ENCODE measurements at places on chromosomes 6 and 20.
A peak's percentile ranks its signal among the peaks of the same experiment; 100 is the strongest.

DNA sequence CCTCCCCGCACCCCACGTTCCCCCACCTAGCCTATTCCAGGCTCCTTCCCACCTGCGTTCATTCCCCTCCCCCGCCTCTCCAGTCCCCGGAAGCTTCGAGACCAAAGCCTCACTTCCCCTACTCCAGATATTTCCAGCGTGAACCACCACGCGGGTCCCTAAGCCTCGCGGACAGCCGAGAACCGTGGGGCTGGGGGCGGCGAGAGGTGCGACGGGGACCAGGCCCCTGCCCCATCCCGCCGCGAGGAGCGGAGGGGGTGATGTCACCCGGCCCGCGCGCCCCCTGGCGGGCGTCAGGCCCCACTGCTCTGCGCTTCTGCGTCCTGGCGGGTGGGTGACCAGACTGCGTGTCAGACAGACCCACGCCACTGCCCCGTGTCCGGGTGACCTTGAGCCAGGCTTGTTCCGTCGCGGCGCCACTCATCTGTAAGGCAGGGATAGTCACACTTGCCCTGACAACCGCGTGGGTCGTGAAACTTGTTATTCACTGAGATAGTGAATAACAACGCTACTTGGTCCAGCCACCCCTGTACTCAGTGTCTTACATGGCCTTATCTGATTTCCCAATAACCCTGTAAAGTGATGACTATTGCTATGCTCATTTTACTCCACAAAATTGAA lies 9.0 kb upstream of the HSP90AB1 start:
- peak; percentile 82 for DNase-seq

DNA sequence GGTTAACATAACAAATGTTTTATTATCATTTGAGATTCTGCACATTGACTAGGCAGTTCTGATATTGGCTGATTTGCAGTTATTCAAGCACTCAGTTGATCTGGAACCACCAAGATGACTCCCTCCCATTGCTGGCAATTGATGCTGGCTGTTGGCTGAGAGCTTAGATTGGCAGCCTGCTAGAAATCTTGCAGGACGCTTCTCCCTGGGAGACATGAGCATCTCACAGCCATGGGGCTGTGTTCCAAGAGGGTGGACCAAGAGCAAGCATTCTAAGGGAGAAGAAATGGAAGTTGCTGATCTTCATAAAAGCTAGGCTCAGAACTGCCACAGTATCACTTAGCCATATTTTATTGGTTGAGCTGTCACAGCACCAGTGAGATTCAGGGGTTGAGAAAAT lies 233.4 kb upstream of the ID4 start:
- DNase-seq: no peak

GRCh38 chr6:53048431-53049195 lies 16.6 kb upstream of the FBXO9 start:
- peak; percentile 18 for DNase-seq

GRCh38 chr20:32629813-32630212 lies 43.9 kb downstream of the C20orf203 start:
- DNase-seq: no peak

DNA sequence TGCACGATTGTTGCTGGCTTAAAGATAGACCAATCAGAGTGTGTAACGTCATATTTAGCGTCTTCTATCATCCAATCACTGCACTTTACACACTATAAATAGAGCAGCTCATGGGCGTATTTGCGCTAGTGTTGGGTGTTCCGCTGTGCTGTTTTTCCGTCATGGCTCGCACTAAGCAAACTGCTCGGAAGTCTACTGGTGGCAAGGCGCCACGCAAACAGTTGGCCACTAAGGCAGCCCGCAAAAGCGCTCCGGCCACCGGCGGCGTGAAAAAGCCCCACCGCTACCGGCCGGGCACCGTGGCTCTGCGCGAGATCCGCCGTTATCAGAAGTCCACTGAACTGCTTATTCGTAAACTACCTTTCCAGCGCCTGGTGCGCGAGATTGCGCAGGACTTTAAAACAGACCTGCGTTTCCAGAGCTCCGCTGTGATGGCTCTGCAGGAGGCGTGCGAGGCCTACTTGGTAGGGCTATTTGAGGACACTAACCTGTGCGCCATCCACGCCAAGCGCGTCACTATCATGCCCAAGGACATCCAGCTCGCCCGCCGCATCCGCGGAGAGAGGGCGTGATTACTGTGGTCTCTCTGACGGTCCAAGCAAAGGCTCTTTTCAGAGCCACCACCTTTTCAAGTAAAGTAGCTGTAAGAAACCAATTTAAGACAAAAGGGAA lies 57.9 kb downstream of the TRIM38 start:
- peak; percentile 88 for DNase-seq

- no peak for DNase-seq
Observed at GRCh38 chr6:118709859-118710350, 58.5 kb upstream of the CEP85L start.

- no peak for DNase-seq
Observed at GRCh38 chr6:159807150-159807858, 7.2 kb downstream of the PNLDC1 start.

- DNase-seq: no peak
Observed at GRCh38 chr20:52529826-52530225, 338.2 kb upstream of the ZFP64 start.

GRCh38 chr20:48139262-48140041 lies 354.2 kb upstream of the SULF2 start:
- DNase-seq: no peak

GRCh38 chr20:46939031-46939965 lies 44.7 kb downstream of the EYA2 start:
- DNase-seq: peak; percentile 20

- no peak for DNase-seq
Observed at GRCh38 chr20:19750101-19750606, 7.9 kb upstream of the RIN2 start.

GRCh38 chr6:160103825-160104100 lies 17.9 kb upstream of the SLC22A1 start:
- DNase-seq: no peak

DNA sequence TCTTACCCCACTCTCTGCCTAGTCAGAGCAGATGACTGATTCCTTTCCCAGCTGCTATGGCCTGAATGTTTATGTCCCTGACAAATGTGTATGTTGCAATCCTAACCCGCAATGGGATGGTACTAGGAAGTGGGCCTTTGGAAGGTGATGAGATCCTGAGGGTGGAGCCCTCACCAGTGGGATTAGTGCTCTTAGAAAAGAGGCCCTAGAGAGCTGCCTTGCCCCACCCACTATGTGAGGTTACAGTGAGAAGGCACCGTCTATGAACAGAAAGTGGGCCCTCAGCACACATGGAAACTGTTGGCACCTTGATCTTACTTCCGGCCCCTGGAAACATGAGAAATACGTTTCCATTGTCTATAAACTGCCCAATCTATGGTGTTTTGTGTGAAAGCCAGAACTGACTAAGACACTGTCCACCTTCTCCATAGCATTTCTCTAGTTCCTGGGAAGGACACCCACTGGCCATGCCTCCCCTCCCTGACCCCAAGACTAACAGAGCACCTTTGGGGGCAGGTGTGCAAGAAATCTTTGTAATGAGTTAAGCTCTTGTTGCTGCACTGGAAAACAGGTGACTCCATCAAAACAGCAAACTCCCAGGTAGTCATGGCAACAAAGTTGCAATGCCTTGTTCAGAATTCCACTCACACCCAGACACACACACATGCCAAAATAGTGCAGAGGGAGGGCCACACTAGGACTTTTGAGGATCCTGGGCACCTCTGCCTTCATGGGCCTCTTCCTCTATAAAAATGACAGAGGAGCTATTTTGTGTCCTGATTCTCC lies 16.2 kb downstream of the GABRR2 start:
- peak; percentile 25 for DNase-seq

DNA sequence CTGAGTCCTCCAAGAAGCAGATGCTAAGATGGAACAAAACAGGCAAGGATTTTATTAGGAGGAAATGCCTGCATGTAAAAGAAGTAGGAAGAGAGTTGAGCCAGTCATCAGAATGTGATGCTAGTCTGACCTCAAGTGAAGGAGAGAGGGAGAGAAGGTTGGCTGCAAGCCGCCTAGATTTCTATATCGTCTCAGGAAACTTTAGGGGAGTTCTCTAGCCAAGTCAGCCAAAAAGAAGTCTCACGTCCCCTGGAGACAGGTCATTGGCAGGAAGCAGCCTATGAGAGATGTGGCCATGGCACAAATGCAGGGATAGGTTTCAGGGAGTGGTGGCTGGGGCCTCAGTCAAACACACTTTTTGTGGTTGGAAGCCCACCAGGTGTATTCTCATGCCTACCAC lies 378.0 kb downstream of the CD109 start:
- DNase-seq: no peak

GRCh38 chr6:4039348-4039747 lies 39.6 kb downstream of the FAM217A start:
- no peak for DNase-seq

GRCh38 chr6:55208478-55209458 lies 34.5 kb downstream of the HCRTR2 start:
- no peak for DNase-seq

DNA sequence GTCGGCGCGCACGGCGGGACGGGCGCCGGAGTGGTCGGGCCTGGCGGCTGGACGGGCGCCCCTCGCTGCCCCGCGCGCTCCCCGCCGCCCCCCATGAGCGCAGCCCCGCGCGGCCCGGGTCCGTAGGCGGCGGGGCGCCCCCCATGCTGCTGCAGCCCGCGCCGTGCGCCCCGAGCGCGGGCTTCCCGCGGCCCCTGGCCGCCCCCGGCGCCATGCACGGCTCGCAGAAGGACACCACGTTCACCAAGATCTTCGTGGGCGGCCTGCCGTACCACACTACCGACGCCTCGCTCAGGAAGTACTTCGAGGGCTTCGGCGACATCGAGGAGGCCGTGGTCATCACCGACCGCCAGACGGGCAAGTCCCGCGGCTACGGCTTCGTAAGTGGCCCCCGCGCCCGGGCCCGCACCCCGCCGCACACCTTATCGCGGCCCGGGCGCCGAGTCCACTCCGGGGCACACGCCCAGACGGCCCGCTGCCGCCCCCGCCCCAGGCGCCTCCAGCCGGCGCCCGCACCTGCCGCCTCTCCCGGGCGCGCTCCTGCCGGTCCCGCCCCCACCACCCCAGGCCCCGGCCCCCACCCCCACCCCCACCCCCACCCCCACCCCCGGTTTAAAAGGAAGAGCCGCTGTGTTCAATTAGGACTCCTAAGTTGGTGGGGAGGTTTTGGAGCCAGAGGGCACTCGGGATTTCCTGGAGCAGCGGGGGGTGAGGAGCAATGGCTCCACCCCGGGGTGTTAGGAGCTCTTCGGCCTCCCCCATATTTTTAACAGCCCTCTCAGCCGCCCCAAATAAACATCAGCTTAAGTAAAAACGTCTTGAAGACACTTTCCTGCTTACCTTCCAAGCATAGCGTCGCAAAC lies 474 bp downstream of the RBM38 start:
- peak; percentile 72 for DNase-seq

DNA sequence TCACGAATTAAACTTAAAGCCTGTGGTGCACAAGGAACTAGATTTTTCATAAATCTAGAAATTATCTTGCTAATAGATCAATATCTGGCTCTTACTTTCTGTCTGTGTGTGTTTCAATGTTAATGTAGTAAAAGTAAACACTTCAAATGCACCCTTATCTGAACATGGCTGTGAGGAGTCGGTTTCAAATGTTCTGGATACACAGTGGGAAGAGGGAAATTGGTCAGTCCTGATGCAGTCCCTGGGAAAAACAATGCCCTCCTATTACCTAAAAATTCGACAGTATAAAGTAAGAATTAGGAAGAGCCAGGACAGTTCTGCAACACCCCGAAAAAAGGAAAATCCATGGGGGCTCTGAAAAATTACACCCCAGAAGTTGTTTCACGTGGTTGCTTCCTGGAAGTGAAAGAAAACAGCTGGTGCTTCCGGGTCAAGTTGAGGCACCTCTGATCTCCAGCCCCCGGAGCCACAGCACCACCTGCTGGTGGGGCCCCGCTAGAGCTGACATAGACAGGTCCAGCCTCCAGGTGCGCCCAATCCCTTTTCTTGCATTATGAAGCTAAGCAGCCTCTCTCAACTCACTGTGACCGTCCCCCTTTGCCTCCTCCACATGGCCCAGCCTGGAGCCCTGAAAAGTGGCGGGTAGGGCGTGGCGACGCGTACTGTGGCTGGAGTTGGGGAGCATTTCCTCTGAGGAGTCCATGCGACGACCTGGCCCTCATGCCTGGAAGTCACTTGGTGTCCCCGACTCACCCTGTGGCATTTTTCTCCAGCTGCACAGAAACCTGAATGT lies 8.3 kb downstream of the SEMG2 start:
- DNase-seq: peak; percentile 18

- DNase-seq: no peak
Observed at GRCh38 chr6:163964789-163965188, 550.3 kb downstream of the QKI start.

GRCh38 chr6:81241126-81242041 lies 511.1 kb downstream of the TENT5A start:
- DNase-seq: peak; percentile 15

DNA sequence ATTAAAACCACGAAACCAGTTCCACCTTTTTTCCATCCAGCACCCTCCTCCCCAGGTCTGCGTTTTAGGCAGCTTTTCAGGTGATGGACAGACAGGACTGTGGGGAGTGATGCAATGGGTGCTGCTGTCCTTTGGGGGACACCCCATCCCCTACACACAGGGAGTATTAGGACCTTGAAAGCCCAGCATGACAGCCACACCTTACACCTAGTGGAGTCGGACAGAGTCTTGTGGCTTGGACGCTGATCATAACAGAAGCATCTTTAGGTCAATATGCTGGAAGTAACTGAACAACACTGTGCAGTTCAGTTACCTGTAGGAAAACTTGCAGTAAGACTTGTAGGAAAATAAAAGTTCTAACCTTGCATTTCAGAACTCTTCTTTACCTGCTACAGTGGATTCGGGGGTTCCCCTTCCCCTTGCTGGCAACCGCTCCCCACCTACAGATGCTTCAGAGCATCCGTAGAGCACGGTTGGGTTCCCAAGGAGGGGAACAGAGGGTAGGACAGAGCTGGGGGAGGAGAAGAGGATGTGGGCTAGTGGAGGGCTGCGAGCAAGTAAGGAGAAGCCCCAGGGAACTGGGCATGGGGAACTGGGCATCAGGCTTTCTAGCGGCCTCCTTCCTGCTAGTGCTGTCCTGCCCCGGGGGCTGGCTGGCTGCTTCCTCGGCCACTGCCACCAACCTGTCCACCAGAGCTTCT lies 31.7 kb downstream of the PLEKHG1 start:
- no peak for DNase-seq

GRCh38 chr6:143410859-143411270 lies 39.6 kb downstream of the ADAT2 start:
- DNase-seq: no peak

DNA sequence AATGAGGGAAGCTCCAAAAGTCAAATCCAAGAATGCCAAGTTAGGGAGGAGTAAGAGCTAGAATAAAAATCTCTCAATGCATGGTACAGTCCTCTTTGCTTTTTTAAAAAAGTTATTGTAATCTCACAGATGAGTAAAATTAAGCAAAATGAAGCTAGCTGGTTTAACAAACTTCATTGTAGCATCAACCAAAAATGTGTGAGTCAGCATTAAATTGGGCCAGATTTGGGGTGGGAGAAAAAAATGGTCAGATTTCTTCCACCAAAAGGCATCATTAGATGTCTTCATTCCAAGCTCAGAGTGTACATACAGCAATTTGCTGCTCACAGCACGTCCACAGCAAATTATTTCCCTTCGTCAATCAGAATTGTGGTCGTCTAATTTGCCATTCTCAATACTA lies 441.5 kb upstream of the FLRT3 start:
- DNase-seq: no peak

- no peak for DNase-seq
Observed at GRCh38 chr6:136370988-136371728, 81.5 kb upstream of the BCLAF1 start.
